GM12891 (cell line): ENCODE measurements at places on chromosomes 12 and 14.

DNA sequence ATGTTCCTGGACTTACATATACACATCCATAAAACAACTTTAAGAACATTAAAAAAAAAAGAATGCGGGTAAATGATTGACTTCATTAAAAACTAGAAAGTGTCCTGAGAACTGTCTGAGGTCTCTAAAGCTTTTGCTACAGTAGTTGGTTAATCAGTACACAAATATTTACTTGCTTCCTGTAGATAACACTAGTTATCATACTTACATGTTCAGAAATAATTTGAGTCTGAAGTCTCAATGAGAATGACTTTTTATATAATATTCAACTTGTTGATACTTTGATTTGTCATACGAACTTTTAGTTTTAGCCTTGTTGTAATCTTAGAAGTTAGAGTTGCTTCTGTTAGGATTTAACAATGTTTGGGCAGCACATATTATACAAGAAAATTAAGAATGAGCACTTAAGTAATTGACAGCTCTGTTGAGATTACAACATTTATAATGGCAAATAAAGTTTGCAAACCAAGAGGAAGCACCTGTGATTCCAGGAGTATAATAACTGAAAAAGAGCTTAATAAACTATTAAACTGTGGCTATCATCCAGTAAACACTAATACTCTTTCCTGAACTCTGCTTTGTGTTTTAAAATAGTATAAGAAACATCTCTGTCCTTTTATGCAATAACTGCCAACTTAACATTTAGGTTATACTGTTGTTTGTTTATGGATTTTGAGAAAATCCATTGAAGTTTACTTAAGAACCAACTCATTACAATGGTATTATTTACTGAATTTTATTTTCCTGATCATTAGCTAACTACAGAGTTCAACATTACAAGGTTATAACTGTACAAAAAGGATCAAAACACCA, 131.7 kb downstream of the MIPOL1 start:
- no peak for DNase-seq

DNA sequence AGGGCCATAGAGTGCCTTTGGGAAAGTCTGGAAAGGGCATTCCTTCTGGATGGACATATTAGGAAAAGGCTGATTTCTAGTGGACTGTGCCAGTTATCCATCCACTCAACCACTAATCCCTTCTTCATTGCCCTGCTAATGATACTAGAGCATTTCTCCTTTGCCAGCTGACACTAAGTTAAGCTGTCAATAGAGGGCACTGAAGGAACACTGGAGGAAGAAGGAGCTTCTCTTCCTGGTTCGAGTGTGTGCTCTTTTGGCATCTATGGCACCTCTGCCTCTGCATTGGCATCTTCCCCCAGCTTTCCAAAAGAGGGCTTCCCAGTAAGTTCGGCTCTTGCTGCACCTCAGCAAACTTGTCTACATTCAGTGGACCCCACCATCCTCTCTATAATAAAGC, 165.4 kb downstream of the DERA start:
- no peak for DNase-seq

GRCh38 chr12:71029302-71029701, 108.8 kb upstream of the PTPRR start:
- DNase-seq: no peak

DNA sequence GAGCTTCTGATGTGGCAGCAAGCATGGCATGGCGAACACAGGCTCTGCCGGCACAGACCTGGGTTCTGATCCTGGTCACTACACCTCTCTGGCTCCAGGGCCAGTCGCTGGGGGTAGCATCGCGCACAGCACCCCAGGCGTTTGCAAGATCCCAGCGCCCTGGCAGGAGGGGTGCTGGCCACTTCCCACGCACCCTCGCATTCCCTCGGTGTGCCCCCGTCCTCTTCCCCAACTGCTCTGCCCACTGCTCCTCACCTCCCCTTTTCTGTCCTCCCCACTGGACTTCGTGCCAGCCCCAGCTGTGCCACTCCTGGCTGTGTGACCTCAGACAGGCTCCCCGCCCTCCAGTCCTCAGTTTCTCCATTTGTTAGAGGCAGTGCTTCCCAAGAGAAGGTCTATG, 2.8 kb downstream of the CDK2AP1 start:
- no peak for DNase-seq

- DNase-seq: no peak
These were observed 126.0 kb upstream of the ATF7IP start for GRCh38 chr12:14239350-14239934.

GRCh38 chr14:23028799-23029198, 5.9 kb downstream of the PSMB5 start:
- no peak for DNase-seq

GRCh38 chr12:75478116-75478794, 2.3 kb upstream of the GLIPR1 start:
- no peak for DNase-seq

- no peak for DNase-seq
These were observed 5.3 kb downstream of the STYK1 start for GRCh38 chr12:10668526-10668925.

GRCh38 chr14:74144789-74145188, 60.0 kb downstream of the LIN52 start:
- no peak for DNase-seq

DNA sequence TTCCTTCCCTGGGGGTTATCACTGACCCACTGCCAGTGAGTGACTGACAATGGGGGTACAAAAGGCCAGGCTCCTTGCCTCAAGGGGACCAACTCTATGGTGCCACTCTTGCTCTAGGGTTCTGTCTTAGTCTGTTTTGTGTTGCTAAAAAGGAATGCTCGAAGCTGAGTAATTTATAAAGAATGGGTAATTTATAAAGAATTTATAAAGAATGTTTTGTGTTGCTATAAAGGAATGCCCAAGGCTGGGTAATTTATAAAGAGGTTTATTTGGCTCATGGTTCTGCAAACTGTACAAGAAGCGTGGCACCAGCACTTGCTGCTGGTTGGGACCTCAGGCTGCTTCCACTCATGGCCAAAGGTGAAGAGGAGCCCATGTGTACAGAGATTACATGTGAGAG, 15.8 kb upstream of the RASSF8 start:
- DNase-seq: no peak
